T-helper 2 cell (primary cell): ENCODE measurements at places on chromosomes 2 and 18.

- no peak for DNase-seq
Measured at GRCh38 chr2:121955426-121955825, 200.0 kb downstream of the TSN start.

DNA sequence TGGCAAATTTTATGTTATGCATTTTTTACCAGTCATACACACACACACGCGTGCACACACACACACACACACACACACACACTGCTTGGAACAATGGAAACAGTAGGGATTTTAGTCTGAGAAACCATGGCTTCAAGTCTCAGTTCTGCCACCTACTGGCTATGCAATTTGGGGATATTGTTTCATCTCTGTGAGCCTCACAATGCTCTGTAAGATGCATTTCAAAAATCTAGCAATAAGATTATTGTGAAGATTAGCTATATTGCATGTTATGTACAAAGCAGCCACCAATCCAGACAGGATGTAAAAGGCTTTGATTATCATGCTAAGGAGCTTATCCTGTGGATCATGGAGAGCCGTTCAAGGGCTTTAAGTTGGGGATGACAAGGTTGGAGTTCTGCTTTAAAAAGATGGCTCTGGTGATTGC lies 401.4 kb downstream of the NBAS start:
- DNase-seq = peak; percentile 60

GRCh38 chr2:214104967-214105366 lies 305.9 kb upstream of the VWC2L start:
- no peak for DNase-seq

GRCh38 chr2:61421611-61422010 lies 49.3 kb downstream of the USP34 start:
- no peak for DNase-seq
